ENCODE measurements at places on chromosomes 3 and 15.

- no peak for DNase-seq
Observed at GRCh38 chr3:185552358-185552877, at the start of gene LIPH. Gene LIPH, minus strand, starts transcription at chr3:185552588. Its CDS starts 117 bp downstream, at chr3:185552471.

DNA sequence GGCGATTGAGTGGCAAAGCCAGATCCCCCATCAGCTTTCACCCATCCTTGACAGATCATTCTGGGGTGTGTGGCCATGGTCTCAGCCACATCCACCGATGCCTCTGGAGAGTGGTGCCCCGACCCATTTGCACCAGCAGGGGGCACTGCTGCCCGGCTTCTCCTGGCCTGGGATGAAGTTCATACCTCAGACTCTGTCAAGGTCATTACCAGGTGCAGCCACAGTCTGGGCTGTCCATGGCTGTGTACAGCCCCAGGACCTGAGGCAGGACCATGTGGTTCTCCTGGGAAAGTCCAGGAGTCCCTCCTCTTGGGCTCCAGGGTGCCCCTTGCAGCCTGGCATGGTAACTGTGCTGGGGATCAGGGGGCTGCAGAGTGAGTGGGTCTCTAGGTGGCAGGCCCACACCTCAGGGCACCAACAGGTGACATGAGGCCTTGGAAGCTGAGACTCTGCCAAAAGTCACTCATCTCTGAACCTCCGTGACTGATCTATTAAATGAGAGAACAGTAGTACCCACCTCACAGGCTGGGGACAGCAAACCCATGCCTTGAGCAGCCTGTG, 67.2 kb downstream of the CACNA2D2 start:
- peak; percentile 18 for DNase-seq

DNA sequence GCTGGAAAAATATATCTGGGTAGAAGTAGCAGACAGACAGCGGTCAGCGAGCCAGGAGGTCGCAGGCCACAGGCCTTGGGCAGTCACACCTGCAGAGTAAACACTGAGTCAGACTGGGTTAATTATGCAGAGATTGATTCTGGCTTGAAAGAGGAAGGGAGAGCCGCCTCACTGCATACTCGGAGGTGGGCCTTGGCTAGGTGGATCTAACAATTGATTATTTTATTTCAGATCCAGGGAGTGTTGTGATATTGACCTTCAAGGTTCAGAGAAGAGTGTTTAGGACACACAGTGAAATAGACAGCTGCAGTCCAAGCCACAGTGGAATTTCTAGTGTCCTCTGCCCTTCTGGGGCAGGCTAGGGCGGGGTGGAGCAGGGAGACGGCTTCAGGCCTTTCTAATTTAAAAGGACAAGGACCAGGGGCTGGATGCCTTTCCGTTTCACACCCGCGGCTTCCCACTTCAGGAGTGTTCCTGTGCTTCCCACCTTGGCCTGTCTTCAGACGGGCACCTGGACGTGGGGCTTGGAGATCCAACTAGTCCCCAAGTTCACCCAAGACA, 237.3 kb downstream of the XXYLT1 start:
- DNase-seq, result no peak

DNA sequence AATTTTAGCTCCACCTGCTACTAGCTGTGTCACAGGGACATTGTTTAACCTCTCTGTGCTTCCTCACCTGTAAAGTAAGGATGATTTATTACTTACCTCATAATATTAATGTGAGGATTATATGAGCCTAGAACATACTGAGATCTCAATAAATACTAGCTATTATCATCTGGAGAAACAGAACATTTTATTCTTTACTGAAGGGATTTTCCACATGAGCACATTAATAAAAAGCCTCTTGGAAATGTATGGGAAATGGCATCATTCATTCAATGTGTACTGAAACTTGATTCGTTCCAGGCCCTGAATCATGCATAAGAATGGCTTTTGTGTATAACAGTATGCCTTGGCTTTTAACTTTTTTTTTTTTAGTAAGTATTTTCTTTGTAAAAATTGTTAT, 11.0 kb upstream of the CEMIP start:
- DNase-seq, result no peak

DNA sequence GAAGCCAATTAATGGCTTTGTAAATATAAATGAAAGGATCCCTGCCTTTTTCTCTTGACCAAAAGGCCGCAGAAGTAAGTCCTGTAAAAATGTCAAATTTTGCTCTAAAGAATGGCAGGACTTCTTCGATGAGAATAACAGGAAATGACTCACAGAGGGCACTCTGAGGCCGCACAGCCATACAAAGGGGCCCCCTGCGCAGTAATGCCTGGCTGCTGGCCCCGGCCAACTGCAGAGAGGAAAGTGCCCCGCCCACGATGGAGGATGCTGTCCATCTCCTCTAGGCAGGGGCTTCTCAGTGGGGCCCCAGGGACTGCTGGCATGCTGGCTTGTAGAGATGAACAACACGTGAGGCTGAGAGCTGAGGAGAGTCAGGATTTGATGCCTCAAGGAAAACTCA, 18.1 kb upstream of the SCN10A start:
- DNase-seq, result no peak

- no peak for DNase-seq
Observed at GRCh38 chr3:12301031-12301430, 12.2 kb downstream of the PPARG start.

DNA sequence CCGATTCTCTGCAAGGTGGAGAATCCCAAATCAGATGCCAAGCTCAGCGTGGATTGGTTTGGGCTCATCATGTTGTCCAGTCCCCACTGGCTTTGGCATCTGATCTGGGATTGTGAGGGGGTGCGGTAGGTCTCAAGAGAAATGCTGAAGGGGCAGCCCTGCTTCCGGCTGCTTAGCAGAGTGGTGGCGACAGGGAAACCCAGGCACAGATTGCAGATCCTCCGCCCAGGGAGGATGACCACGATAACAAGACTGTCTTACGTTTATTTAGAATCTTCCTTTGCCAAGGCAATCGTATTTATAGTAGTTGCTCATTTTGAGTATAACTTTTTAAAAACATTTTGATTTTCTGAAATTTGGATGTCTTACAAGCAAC, 61.1 kb downstream of the SLC12A8 start:
- DNase-seq, result no peak

- DNase-seq, result no peak
Observed at GRCh38 chr3:45679805-45680204, 9.4 kb upstream of the SACM1L start.

DNA sequence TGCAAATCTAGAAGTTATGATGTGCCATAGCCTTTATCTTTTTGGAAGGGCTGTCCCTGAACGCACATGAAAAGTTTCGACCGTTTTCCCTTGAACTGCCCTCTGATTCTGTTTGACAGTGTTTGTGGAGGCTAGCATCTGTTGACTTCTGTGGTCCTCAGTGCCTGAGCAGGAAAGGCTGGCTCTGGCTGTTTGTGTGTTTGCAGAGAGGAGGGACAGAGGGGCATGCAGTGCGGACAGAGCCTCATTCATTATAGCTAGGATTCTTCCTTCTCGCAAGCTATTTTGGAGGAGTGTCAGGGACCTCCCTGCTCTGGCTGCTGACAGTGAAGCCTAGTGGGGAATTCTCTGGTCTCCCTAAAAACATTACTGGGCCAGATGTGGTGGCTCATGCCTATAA, 64.5 kb downstream of the CDAN1 start:
- no peak for DNase-seq

- DNase-seq, result no peak
Observed at GRCh38 chr3:40137591-40138295, 171.8 kb upstream of the EIF1B start.

DNA sequence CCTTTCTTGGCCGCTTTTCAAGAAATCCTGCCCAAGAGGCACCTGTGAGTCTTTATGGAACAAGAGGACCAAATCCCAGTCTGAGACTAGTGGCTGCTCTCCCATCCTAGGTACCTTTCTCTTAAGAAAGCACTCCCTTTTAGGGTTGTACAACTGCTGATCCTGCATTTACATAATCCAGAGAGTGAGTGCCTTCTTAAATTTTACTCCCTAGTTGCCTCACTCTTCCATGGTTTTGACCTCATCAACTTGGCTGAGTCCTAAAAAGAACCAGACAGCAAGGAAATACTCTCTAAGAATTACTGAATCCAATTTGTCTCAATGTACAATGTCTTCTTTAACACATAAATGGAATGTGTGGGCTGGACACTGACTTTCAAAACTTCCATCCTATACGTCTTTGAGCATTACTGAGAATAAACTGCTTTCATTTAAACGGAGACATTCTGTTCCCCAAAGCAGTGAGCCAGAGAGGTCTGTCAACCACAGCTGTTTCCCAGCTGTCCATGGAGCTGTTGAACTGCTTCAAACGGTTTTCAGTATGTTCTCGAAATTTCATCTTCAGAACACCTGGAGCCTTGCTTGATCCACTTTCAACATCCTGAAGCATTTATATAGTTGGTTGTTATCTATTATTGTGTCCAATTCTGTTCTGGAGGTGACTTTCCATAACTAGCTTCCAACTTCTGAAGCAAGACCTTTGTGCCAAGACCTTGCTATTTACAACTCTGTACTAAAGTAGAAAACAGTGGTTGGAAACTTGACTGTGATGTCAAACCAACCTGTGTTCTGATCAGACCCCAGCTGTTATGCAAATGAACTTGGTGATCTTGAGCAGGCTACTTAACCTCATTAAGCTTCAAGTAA, 179.1 kb downstream of the SLC9A9 start:
- no peak for DNase-seq

GRCh38 chr15:39127925-39128617, 452.8 kb upstream of the THBS1 start:
- DNase-seq, result no peak

DNA sequence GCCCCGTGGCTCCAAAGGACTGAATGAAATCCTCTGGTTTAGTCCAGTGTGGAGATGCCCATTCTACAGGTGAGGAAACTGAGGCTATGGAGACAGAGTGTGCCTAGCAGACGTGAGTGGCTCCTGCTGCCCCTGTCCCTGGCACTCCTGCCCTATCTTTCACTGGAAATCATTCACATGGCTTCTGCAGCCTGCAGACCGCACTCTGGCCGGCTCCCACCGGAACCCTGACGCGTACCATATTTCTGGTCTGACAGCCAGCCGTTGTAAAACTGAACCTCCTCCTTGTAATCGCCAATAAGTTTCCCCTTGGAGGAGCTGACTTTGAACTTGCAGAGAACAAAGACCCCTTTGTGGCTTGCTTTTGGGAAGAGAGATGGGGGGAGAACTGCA, 136.5 kb downstream of the CHSY1 start:
- no peak for DNase-seq

DNA sequence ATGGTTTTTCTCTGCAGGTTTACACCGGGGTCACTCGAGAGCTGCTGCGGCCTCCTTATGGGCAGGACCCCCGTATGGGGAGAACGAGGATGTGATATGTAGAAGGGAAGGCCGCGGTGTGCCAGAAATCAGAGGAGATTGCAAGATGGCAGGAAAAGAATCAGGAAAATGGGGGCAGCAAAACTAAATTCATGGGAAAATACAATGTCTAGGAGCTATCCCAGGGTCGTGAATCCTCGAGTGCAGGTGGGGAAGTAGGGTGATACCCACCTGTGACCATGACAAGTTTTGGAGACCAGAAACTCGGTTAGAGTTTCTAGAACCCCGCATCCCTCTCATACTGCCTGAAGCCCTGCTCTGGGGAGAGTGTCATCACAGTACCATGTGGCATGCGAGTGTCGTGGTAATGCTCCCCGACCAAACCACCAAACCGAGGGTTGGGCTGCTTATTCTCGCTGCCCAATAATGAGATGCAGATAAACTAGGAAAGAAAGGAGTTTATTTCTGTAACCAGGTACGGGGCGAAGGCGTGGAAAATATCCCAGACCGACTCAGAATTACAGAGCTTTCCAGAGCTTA, 781 bp downstream of the TRNT1 start:
- no peak for DNase-seq

GRCh38 chr3:21587894-21588293, 163.1 kb downstream of the ZNF385D start:
- no peak for DNase-seq

DNA sequence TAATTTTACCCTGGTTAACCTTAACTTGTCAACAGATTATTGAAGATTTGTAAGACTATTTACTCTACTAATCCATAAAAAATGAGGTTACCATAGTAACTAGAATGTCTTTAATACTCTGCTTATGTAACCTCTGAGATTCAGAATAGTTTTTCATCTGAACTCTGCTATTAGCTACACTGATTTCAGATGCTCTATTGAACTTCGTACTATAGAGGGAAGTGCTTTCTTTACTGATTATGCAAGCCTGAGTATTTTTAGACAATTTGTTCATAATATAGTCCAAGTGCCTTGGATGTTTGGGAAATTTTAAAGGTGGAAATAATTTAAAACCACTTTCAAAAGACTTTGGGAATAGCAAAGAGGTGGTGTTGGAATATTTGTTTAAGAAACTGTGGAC, 107.9 kb upstream of the GBE1 start:
- no peak for DNase-seq

DNA sequence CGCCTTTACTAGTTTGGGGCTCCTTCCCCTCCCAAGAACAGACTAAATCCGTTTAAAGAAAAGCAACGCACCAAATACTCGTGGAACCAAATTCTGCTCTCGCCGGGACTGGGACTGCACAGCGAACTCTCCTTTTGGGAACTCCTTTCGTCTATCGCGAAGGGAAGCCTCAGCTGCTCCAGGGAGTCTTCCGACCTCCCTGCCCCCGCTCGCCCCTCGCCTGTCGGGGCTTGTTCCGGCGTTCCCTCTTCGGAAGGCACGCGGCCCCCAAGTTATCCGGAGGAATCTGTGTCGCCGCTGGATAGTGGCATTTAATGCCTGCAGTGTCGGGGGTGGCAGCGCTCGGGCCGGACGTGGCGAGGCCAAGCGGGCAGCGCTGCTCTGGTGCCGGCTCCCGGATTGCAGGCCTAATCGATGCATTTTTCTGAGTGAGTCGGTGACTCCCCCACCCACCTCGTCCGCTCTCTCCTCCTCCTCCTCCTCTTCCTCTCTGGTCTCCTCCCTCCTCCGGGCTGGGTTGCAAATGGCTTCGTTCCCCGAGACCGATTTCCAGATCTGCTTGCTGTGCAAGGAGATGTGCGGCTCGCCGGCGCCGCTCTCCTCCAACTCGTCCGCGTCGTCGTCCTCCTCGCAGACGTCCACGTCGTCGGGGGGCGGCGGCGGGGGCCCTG, at the start of gene TRIM71:
TSS of gene TRIM71 (plus strand) at position 440 of the 671 bp plus-strand sequence. CDS start at position 524, 84 bp downstream.
- DNase-seq, result no peak

- no peak for DNase-seq
Observed at GRCh38 chr3:184349563-184350470, 11.6 kb downstream of the CLCN2 start.

DNA sequence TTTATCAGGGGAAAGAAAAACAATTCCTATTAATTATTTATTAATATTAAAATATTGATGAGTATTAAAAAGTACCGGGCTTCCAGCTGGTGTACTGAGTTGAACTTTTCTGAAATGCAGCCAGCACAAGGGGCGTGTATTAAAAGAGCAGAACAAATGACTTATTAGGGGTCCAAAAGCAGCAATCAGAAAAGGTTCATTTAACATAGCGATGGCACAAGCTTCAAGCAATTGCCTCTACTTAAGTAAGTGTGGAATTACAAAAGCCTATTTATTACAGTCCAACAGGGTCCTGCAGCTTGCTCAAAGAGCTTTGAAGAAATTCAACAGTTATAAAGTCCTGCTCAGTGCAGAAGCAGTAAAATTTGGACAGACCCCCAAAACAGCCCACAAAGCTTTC, 285.6 kb downstream of the EPHA3 start:
- DNase-seq, result no peak

DNA sequence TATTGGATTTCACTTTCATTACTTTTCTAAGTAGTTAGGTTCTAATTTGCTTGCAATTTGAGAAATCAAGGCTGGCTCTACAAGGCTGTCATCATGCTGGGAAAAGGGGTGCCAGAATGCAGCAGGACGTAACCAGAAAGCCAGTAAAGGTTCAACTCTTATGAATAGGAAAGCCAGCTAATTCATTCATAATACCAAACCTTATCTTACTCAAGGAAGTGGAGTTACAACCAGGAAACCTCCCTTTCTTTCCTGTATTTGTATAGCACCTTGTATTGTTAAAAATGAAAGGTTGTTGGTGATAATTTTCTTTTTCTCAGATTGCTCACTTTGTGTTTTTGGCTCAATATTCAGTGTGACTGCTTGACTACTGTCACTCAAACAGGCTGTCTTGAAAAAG, 109.4 kb downstream of the FILIP1L start:
- DNase-seq, result no peak
